ENCODE measurements at places on chromosomes 5 and 9. TPM values are rescaled to one million over a fixed set of nuclear protein-coding genes. Genes with fewer than 3 reads are reported as not detected.

The AK8 gene
- total RNA-seq = 1.1 TPM

GRCh38 chr5:87015901-87016300 is 251.8 kb upstream of the RASA1 start:
- no peak for DNase-seq

The PCDHGB6 gene
- 8.0 TPM for total RNA-seq

DNA sequence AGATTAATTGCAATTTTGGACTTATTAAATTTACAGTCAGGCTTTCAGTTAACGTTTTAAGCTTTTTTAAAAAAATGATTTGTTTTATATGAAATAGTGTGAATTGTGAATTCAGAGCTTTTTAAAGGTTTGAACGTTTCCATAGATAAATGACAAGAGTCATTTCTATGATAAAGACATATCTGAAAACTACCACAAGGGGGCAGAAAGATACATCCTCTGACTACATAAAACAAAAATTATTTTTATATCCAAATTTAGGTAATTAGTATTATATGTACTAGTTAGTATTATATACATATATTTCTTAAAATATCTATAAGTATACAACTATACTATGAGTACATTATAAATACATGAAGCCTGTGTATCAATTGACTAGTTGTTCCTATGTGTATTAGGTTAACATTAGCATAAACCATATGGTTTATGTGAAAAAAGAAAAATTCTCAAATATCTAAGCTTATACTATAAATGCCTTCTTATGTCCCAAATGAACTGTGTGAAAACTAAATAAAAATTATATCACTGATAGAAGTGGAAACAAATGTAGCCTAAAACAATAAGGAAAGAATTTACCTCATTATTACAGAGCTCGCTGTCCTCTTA is 155.2 kb downstream of the MEF2C start:
- DNase-seq = no peak

The DOLK gene
- total RNA-seq = 29.5 TPM

- DNase-seq = no peak
Observed at GRCh38 chr5:179451114-179451827, 99.1 kb upstream of the RUFY1 start.

DNA sequence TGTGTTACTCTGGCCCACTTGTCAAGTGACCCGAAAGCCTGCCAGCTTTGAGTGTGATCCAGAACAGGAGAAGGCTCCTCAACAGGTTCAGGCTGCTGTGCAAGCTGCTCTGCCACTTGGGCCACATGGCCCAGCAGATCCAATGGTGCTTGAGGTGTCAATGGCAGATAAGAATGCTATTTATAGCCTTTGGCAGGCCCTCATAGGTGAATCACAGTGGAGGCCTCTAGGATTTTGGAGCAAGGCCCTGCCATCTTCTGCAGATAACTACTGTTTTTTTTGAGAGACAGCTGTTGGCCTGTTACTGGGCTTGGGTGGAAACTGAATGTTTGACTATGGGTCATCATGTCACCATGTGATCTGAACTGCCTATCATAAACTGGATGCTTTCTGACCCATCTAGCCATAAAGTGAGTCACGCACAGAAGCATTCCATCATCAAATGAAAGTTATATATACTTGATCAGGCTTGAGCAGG is 180.8 kb downstream of the CARTPT start:
- DNase-seq = no peak

- DNase-seq = no peak
Observed at GRCh38 chr9:18791074-18791473, 241.9 kb downstream of the SAXO1 start.

The TMEM215 gene
- not detected for total RNA-seq

The LAMC3 gene
- total RNA-seq = not detected

DNA sequence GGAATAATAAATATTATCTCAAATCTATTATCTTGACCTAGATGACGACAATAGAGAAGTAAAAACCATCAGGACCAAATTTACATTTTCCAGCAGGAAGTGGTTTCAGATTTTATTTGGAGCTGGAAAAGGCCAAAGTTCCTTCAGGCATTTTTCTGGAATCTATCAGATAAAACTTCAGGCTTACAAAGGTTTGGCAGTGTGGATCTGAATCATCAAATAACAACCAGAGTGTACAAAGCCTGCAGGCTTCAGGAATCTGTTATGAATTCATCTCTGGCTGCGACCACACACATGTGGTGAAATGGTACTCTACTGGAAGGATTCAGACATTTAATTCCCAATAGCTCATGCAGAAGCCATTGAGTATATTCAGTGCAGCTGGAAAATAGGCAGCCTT is 726.4 kb upstream of the GRAMD2B start:
- DNase-seq = peak; percentile 65

GRCh38 chr9:117825609-117826347 is 121.6 kb downstream of the TLR4 start:
- no peak for DNase-seq

The CATSPER3 gene
- 0.36 TPM for total RNA-seq

DNA sequence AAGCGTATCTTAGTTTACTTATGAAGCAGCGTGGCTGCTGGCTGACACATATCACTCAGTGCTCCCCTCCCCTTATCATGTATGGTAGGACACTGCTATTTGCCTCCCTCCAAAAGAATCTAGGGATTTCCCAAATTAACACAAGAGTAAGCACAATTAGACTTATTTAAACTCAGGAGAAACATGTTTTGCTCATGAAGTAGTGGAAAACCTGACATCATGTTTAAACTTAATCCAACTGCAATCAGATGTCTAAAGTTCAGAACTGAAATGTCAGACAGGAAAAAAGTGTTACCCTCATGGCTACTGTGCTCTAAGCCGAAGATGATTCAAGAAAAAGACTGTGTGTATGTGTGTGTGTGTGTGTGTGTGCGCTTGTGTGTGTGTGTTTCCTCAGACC is 324.1 kb upstream of the TNC start:
- no peak for DNase-seq

DNA sequence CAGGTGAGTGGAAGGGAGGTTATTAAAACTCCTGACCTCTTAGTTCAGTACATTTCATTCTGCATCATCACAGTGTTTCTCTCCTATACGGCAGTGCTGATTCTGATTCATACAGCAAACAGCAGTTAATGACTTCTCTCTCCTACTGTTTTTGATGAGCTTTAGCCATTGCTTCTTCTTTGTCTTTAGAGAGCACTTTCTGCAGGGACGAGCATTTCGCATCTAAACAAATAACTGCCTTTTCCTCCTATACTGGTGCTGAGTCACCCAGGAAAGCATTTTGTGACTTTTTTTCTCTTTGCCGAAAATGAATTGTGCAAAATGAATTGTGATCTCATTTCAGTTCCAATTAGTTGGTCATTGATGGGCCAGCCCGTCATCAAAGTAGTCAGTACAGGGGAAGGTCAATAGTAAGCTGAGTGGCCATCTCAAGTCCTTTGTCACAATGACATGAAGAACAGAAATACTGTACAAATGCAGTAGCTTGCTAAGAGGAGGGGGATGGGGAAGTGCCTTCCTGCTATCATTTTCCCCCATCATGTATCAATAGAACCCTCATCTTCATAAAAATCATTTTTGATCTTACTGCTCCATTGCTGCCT is 98.5 kb downstream of the INSYN2B start:
- peak; percentile 5 for DNase-seq

Data from osteoblast (primary cell).